Lung microvascular endothelial cell (primary cell): ENCODE measurements at places on chromosomes 6 and 20. TPM values are rescaled to one million over a fixed set of nuclear protein-coding genes. Genes with fewer than 3 reads are reported as not detected.

The RSPH4A gene
- total RNA-seq = 0.60 and 0.65 TPM in 2 replicates

The HLA-DMB gene
- under 0.01 TPM in 1 of 2 replicates, not detected in the other for total RNA-seq

The PGC gene
- total RNA-seq = not detected in 2 replicates

The PBOV1 gene
- not detected in 2 replicates for total RNA-seq

The AKIRIN2 gene
- 9.8 and 15.7 TPM in 2 replicates for total RNA-seq

The TBX18 gene
- total RNA-seq = 2.0 and 4.4 TPM in 2 replicates

The MCCD1 gene
- not detected in 2 replicates for total RNA-seq

The MCHR2 gene
- not detected in 2 replicates for total RNA-seq
